Left kidney (tissue), 8 donors: ENCODE measurements at places on chromosomes 3 and 15.

DNA sequence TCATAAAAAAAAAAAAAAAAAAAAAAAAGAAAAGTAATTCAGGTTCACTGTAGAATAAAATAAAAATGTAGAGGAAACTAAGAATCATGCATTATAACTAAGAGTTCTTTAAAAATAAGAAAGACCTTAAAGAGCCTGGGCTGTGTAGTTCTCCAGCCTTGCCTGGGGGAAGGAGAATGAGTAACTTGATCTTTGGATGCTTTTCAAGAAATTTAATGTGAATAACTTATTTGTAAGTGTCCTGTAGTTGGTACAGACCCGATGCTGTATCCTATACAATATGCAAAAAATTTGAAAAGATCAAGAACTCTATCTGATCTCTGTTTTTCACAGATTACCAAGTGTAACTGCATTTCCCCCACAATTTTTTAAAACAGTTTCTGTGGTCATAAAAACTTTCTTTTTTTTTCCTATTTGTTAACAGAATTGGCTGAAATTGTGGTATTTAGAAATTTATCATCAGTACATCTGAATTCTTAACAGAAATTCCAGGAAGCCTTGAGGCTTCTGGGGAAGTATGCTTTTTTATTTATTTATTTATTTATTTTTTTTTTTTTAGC is 195.3 kb downstream of the THRB start:
- DNase-seq = no peak

GRCh38 chr15:72176159-72176558 is 21.4 kb downstream of the GRAMD2A start:
- DNase-seq = no peak

DNA sequence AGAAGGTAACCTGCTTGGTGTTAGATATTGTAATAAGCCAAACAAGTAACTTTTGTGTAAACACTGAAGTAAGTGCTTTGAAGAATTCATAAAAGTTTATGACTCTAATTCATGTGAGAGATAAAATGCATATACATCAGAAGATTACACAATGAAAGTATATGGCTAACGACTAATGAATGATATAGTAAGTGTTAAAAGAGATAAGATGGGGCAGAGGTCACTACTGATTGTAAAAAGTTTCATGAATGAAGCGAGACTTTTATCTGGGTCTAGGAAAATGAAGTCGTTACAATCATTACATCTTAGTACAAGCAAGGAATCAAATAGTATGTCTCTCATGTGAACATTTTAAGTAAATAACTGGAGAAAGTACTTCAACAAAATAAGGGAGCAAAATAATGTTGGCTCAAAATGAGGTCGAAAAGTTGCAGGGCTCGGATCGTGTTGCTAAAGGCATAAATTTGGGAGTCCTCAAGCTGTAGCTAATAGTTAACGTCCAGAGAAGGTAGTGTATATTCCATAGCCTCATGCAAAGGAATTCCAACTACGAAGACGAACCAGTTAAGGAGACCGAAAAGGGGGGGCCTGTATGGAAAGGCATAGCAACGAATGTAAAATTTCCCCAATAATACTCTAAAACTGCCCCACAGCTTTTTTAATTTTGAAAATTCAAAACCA is 984 bp upstream of the DUT start:
- DNase-seq = peak; percentile 15

DNA sequence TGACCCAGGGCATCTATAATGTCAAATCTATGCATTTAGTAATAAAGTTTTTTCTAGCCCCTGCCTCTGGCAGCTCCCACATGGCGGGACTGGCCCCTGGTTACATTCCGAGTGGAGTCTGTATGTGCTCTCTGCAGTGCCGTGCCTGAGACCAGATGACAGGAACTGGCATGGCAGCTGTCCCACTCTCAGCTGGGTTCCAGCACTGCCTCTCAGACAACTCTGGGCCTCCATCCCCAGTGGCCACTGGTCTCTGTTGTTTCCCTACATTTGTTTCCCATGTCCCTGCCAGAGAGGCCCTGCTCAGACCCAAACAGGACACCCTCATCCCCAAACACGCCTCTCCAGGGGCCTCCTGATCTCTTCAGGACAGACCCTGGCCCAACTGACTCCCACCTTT is 109.3 kb downstream of the OCA2 start:
- DNase-seq = no peak

DNA sequence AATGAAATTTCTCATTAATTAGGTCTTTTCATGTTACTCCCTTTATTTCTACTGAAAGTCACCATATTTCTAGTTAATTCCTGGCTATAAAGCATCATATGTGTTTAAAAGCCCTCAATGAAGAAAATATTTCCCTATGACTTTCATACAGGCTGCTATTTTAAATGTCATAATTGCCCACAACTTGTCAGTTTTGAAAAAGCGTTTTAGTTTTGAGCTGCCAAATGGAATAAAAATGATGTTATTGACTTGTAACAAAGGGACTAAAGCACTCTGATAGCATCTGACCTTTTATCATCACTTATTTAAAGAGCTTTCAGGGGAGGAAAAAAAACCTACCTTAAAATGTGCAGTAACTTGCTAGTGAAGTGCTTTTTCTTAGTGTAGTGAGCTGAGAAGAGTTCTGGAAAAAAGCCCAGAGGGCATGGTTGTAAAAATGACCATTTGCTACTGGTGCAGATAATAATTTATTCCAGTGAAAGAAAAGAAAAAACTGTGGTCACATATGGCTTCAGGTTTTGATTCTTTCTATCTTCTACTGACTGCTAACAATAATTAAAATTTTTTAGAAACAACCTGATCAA is 877.2 kb downstream of the CADM2 start:
- DNase-seq = no peak

GRCh38 chr3:150074277-150074676 is 103.6 kb upstream of the PFN2 start:
- DNase-seq = no peak

GRCh38 chr3:185021256-185021655 is 131.6 kb downstream of the C3orf70 start:
- no peak for DNase-seq

DNA sequence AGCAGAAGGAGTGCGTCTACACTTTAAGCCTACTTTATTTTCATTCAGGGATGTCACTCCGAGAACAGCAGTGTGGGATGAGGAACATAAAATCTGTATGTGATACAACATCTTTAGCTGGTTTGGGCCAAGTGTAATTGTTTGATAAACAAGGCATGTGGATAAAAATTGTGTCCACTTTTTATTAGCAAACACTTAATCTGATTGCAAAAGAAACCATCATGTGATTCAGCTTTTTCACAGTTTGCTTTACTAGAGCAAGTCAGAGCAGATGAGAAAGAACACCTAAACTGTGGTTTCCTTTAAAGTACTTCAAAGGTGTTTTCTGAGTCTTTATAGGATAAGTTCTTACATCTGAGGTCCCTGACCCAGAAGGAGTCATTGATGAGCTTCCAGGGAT is 237.9 kb downstream of the THSD4 start:
- no peak for DNase-seq

DNA sequence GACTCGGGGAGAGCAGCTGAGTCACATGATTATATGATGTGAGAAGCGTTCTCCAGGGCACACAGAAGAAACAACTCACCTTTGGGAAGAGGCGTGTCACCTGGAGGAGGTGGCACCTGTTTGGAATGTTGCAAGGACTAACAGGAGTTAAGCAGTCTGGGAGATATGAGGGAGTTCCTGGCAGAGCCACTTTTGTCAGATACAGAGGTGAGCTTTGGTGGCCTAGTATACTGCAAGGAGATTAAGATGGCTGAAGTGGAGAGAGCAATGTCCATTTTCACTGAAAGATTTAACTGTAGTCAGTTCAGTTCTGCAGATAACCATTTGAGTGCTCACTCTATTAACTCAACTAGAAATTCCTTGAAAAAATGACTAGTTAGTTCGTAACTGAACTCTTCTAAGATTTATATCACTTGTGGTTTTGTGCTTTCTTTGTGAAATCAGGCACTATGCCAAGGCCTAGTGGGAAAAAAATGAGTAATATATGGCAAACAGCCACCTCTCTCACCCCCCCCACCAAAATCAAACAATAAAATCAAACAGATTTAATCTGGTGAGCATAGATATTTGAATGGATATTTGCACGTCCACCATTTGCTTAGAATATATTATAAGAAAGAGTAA is 61.3 kb downstream of the CRYBG3 start:
- no peak for DNase-seq

DNA sequence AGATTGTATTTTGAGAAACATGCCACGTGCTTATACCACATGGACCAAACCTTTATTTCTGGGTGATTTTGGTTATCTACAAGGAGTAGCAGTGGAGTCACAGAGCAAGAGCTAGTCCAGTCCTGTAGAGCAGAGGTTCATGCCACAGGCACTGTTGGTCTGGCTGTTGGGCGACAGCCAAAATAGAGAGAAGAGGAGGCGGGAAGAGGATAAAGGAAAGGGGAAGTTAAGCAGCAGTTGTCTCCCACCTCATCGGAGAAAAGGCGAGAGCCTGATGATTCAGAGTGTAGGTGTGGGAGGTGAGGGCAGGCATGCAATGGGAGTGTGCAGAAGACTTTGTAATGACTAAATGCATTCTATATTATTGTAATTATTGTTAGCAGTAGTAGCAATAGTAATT is 237.5 kb upstream of the ROPN1 start:
- no peak for DNase-seq

GRCh38 chr3:134496471-134497071 is 10.7 kb downstream of the CEP63 start:
- DNase-seq = no peak

- DNase-seq = no peak
These were observed 50.6 kb upstream of the SPPL2A start for GRCh38 chr15:50815958-50816590.

DNA sequence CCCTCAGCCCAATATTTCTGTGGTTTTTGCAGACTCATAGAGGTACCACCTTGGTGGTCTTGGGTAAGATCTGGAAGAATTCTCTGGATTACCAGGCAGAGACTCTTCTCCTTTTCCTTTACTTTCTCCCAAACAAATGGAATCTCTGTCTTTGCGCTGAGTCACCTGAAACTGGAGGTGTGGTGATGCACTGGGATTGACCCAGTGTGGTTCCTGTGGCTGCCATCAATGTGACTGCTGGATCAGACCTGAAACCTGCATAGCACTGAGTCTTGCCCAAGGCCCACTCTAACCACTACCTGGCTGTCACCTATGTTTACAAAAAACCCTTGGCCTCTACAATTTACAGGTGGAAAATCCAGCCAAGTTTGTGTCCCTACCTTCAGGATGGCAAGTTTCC is 295.3 kb downstream of the RBMS3 start:
- DNase-seq = no peak

DNA sequence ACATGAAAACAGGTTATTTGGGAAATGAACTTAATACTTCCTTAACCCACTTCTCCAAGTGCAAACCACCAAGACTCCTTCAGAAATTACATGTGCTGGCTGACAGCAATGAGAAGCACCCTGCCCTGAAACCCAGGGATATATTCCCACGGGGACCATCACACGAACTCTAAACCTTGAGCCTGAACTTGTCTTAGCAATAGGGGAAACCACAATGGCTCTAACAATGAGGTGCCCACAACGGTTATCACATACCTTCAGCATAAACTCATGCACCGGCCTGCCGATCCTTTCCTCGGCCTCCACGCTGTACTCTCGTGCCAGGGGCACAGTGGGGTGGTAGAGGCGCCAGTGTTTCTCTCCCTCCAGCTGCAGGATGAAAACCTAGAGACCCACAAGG is 13.4 kb downstream of the RIOX2 start:
- DNase-seq = no peak

- no peak for DNase-seq
These were observed 30.9 kb downstream of the CDC25A start for GRCh38 chr3:48157202-48157840.

- no peak for DNase-seq
These were observed 561.4 kb downstream of the PYDC2 start for GRCh38 chr3:192022412-192022811.

DNA sequence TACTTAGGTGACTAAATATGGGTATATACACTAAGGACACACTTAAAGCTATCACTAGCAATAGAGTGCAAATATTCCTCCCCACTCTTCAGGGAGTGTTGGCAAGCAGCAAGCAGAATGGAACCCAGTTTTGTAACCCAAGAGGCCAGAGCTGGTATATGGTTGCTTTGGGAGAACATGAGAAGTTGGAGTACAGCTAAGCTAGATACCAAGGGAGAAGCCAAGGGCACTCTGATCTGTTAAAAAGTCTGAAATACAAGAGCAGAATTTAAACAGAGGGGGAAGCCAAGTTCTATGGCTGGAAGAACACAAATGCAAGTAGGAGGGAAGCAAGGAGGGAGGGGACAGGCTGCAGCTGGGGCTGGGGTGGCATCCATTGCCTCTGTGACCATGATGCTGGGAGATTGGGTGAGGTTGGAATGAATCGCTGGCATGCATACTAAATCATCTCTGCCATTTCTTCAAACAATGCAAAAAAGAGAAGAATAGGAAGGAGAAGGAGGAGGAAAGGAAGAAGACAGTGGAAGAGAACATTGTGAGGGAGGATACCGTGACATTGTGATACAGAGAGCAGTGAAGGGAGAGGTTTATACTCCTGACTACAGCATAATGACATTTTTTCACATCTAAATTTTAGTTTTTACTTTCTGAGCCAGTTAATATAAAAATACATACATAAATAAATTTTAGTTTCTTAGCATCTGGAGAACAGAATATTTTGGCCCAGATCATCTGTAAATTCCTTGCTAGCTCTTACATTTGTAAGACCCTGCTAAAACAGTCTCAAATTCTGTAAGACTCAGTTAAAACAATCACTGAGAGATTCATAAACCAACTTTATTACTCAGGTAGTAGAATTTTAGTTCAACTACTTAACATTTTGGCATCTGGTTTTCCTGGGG is 9.0 kb upstream of the ANXA2 start:
- DNase-seq = no peak

DNA sequence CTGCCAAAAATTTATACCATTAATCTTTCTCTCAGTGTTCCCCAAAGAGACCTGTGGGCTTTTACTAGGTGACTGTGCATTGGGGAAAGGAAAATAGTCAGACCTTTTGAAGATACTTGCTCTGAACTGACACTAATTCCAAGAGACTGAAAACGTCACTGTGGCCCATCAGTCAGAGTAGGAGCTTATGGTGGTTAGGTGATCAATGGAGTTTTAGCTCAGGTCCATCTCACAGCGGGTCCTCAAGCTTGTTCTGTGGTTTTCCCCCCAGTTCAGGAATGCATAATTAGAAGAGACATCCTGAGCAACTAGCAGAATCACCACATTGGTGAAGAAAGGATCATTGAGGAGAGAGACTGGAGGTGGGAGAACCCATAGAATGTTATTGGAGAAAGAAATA is 134.7 kb downstream of the SV2B start:
- no peak for DNase-seq

GRCh38 chr3:151675858-151676615 is 57.7 kb upstream of the AADACL2 start:
- DNase-seq = no peak

GRCh38 chr3:12353796-12354525 is 65.1 kb downstream of the PPARG start:
- DNase-seq = no peak

GRCh38 chr3:5226783-5227182 is 39.3 kb downstream of the EDEM1 start:
- peak; percentile 34 for DNase-seq
